ENCODE measurements at places on chromosomes 1 and 21.
A peak's percentile ranks its signal among the peaks of the same experiment; 100 is the strongest.

GRCh38 chr1:159938211-159938852 lies 7.1 kb downstream of the IGSF9 start:
- no peak for DNase-seq

GRCh38 chr1:41647221-41648135 lies 163.0 kb upstream of the EDN2 start:
- DNase-seq = no peak

- DNase-seq = no peak
These were observed 102.8 kb upstream of the ARTN start for GRCh38 chr1:43830802-43831201.

DNA sequence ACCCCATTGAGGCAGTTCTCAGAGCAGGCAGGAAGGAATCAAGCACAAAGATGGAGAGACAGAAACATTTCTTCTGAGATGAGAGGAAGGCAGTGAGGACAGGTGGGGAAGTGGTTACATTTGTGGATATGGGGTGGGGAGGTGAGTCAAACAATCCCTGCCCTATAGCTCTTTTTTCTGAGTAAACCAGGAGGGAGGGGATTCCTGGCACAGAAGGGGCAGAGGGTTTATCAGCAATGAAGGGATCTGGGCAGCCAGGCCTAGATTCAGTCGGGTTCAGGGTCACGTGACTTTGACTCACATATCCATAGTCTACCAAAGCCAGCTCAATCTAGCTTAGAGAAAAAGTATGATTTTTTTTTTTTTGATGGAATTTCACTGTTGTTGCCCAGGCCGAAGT lies 15.7 kb upstream of the PHC2 start:
- no peak for DNase-seq

- DNase-seq = no peak
These were observed 140.1 kb downstream of the TOMM20 start for GRCh38 chr1:234988536-234988935.

DNA sequence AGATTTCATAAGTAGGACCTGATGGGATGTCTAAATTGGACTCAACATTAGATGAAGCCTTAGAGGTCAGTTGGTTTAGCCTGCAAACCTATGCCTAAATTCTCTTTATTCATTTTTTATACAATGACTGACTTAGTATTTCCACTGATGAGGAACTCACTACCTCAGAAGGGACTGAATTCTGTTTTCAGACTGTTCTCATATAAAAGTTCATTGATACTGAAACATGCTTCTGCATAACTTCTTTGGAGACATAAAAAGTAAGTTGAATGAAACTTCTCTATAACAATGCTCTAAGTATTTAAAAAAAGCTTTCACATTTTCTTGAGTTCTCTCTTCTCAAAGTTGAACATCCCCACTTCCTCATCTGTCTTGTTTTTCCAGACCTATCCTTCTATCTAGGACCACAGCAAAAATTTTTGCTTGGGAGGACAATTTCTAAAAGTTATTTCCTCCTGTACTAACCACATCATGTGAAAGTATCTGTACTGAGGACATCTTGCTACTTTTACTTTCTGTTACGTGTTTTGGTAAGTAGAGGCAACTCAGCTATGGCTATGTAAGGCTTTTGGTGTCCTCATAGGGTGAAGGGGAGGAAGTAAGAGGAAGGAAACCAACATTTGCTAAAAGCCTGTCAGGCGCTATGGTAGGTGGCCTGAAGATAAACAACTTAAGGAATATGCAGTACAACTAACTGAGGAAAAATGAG lies 64.1 kb downstream of the USP24 start:
- peak; percentile 61 for DNase-seq

DNA sequence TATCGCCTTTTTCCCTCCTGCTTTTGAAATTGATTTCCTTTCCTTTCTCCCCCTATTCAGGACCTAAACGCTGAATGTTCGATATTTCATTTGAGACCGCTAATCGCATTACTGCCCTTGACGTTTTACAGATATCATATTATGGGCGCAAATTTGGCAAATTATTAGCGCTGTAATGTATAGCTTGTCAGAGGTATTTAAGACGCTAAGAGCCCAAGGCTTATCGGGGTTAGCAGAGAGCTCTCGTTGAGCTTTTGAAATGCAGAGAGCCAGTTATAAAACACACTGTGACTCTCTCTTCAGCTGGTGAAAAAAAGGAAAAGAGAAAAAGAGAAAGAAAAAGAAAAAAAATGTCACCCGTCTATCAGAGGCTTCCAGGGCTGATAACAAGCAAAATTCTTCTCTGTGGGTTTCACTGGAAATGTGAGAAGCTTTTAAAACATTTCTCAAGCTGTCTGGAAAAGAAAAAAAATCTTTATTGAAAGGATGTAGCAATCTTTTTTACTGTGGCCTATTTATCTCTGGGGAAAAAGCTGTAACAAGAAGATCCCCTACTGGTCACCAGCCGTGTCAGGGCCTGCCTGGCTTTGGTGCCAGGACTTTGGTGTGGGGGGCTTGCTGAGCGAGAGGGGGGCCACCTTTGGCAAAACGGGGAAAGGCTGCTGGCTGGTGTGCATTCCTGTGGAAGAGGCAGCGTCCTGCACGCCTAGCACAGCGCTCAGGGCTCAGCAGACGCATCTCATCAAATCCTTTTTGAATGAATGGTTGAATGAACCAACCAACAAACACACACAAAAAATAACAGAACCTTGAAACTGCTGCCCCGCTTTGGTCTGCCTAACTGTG lies 119.8 kb downstream of the RNF220 start:
- DNase-seq = no peak

GRCh38 chr1:219713981-219714381 lies 101.1 kb upstream of the ZC3H11B start:
- no peak for DNase-seq

- no peak for DNase-seq
These were observed 1.5 kb downstream of the EDEM3 start for GRCh38 chr1:184753117-184753516.

DNA sequence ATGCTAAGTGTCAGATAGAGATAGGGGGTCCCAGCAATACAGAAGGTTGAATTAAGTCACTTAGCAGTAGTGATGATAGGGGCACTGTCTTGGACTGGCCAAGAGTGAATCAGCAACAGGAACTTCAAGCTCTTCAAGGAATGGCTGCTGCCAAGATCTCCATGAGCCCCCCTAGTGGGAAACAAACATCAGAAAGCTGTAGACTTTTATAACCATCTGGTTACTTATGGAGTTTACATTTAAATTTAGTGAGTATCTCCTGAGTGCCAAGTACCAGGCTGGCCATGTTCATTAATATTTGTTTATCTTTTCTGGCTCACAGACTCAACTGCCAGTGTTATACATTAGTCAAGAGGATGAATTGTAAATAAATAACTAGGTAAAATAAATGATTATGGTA lies 327.3 kb downstream of the TTLL7 start:
- no peak for DNase-seq

DNA sequence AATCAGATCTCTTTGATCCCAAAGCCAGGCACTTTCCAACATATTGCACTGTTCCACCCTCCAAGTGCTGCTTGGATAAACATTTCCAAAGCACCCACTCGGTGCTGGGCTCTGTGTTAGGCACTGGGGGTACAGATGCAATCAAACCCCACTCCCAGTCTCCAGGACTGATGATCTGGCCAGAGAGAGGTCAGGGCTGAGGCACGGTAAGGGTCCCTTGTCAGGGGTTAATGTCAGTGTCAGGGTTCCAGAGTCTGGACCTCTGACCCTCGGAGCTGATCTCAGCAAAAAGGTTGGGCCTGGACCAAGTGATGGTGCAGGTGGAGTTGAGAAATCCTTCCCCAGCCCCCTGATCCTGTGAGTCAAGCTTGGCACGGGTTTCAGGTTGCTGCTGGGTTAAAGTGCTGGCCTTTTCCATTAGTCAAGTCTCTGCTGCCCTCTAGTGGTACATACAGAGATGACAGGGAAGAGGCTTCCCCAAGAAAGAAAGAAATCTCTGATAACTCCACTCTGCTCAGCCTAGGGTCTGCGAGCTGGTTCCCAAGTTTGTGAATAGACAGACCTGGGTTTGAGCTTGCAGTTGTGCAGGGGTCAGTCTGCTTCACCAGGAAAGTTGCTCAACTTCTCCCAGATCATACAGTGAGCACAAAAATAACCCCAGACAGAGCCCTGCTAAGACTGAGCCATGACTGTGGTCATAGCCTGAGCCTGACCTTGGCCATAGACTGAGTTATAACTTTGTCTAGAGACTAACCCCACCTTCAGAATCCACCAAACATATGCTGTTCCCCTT lies 74.6 kb downstream of the DMRTA2 start:
- DNase-seq = peak; percentile 56

DNA sequence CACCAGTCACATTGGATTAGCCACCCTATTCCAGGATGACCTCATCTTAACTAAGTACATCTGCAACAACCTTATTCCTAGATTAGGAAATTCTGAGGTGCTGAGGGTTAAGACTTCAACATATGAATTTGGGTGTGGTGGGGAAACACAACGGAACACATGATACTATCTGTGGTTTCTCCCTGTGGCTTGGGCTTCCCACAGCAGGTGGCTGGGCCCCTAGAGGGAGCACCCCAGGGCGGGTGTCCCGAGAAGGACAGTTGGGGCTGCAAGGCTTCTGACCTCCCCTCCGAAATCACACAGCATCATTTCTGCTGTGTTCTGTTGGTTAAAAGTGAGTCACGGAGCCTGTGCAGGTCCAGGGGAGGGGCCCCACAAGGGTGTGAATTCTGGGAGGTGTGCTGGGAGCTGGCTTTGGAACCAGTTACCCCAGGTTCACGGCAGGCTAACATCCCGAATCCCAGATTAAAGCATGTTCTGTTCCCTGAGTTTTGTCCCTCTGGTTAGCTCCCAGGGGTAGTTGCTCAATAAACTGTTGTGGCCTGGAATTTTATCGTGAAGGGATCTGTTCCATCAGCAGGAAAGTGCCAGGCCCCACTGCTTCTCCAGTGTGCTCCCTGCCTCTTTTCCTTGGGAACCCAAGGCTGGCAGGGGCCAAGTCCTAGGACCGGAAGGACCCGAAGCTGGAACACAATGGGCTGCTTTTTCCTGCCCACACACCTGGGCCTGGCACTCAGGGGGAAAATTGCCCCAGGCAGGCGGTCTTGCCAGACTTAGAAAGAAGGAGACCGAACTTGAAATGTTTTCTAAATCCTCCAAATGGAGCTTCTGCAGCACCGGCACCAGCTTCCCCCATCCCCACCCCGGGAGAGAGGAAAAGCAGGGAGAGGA lies 154.0 kb upstream of the WNT4 start:
- DNase-seq = no peak

GRCh38 chr1:100458661-100459357 lies 79.1 kb upstream of the GPR88 start:
- DNase-seq = peak; percentile 48

DNA sequence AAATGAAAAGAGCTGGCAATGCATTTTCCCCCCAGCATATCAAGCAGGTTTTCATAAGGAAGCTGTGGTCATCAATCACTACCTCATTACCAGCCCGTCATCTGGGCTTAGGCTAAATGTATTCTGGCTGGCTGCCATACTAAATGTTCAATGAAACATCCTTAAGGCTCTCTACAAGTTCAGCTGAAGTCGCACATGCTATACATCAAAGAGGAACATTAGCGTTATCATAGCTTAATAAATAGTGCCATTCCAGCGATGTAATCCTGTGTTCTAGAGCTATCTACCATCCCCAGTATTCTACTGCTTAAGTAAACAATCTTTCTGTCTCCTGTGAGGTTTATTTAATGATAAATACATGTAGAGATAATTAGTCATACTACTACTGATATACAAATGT lies 288.8 kb downstream of the DPYD start:
- no peak for DNase-seq

GRCh38 chr1:66282343-66282852 lies 251.6 kb upstream of the SGIP1 start:
- peak; percentile 85 for DNase-seq

- no peak for DNase-seq
These were observed 74.9 kb downstream of the ROR1 start for GRCh38 chr1:63848733-63849132.

DNA sequence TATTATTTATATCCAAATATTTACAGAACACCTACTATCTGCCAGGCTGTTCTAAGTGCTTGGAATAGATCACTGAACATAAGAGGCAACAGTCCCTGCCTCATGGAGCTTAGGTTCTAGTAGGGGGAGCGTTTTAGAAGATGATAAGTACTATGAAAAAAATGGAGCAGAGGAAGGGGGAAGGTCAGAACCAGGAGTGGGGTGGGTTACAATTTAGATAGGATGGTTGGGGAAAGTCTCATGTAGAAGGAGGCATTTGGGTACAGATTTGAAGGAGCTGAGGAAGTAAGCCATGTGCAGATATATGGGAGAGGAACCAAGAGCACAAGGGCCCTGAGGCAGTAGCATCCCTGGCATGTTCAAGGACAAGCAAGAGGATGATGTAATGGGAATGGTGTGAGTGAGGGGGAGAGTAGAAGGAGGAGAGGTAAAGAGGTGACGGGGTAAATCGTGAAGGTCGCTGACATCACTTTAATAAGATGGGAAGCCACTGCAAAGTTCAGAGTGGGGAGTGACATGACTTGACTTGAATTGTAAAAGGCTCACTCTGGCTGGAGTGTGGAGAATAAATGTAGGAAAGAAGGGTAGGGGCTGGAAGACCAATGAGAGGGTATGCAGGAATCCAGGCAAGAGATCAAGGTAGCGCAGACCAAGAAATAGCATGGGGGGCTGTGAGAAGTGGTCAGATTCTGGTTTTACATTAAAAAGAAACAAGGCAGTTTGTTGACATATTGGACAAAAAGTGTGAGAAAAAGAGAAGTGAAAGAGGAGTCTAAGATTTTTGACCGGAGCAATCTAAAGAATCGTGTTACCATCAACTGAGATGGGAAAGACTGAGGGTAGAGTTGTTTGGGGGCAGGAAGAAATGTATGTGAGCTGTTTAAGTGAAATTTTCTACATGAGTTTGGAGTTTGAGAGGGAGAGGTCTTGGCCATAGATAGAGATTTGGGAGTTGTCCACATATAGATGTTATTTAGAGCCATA lies 92.6 kb downstream of the LPAR3 start:
- DNase-seq = no peak

DNA sequence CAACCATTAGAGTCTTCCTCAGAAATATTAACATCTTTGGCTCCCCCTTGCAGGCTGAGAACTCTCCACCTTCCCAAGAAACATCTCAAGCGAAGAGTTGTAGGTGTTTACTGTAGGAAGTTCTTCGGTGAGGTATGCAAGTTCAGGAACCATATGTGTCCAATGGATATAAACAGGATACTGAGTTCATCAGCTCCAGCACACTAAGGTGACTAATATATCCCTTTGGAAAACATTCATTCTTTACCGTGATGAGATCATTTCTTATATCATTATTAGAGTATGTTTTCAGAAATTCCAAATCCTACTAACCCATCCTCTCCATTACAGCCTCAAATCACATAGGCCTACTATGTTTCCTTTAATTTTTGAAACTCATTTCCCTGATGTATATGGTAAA lies 37.3 kb upstream of the PRMT6 start:
- DNase-seq = no peak

GRCh38 chr1:30385246-30385995 lies 338.0 kb downstream of the MATN1 start:
- no peak for DNase-seq

Measured in CD4-positive, alpha-beta T cell treated with Interferon alpha-2 for 1 hour (primary cell).